ENCODE measurements at places on chromosomes 3 and 15.

DNA sequence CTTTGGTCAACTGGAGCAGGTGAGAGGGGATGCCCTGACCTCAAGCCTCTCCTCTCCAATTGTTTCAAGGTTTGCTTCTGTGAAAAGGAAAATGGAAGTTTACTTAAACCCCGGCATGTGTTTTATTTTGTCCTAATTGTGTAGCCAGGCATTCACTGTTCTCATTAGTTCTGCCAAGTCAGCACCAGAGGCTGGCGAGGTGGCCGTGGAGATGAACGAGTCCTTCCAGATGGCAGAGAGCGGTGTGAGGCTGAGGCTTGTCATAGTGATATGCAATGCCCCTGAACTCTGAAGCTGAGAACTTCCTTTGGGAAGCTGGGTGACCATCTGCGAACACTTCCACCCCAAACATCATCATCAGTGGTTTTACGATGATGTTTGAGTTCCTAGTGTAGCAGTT is 199.6 kb downstream of the TJP1 start:
- no peak for DNase-seq

DNA sequence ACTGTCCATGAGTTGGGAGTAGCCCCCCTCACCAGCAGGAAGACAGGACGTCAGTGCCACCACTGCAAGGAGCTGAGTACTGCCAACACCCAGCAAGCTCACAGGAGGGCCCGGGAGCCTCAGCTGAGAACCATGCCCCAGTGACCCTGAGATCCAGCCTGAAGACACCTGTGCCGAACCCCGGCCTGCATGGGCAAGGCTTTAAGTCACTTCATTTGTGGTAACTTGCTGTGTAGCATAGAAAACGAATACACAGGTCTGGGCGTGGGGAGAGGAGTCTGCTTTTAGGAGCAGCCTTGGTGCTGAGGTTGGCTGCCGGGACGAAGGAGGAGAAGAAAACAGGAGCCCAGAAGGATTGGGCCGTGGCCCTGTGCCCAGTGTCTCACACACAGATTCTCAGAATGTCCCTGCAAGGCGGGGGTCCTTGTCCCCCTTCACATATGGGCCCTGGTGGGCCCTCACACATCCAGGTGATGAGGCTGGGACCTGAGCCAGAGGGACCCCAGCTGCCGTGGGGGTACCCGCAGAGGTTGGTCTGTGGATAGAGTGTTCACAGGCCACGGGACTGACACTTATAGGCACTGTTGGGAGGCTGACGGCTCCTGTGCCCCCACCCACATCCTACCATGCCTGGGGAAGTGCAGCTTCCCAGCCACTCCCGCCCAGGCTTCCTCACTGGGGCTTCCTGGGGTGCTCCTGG is 85.3 kb downstream of the PLXNA1 start:
- DNase-seq, result no peak

GRCh38 chr15:78213956-78214355 is 20.4 kb downstream of the ACSBG1 start:
- DNase-seq, result no peak

GRCh38 chr3:141454906-141455602 is 31.8 kb upstream of the RASA2 start:
- peak; percentile 80 for DNase-seq

- no peak for DNase-seq
These were observed 219.3 kb upstream of the COL8A1 start for GRCh38 chr3:99419116-99419515.

- DNase-seq, result no peak
These were observed 239.4 kb downstream of the CHST2 start for GRCh38 chr3:143358793-143359491.

GRCh38 chr3:16538507-16538906 is 25.0 kb upstream of the RFTN1 start:
- no peak for DNase-seq

- DNase-seq, result no peak
These were observed 33.2 kb downstream of the RAB27A start for GRCh38 chr15:55256281-55257011.

- DNase-seq, result no peak
These were observed 4.4 kb downstream of the ALPK3 start for GRCh38 chr15:84821501-84822021.

All from CD4-positive, alpha-beta T cell treated with Interleukin-21 for 1 hour (primary cell).